ENCODE measurements at places on chromosomes 5 and 9. TPM values are rescaled to one million over a fixed set of nuclear protein-coding genes. Genes with fewer than 3 reads are reported as not detected.

The WWC1 gene
- total RNA-seq = 58.4 TPM

The SCGB3A2 gene
- total RNA-seq = not detected

The KIF4B gene
- total RNA-seq = not detected

The SPRY4 gene
- total RNA-seq = 17.4 TPM

The IRX2 gene
- total RNA-seq = 0.26 TPM

The PCDHGA7 gene
- 4.5 TPM for total RNA-seq

The MUSK gene
- 2.5 TPM for total RNA-seq

The PCA3 gene
- total RNA-seq = not detected

The EGFLAM gene
- total RNA-seq = 4.3 TPM

The OR1Q1 gene
- total RNA-seq = not detected

The OGN gene
- 154 TPM for total RNA-seq

The SLC34A1 gene
- 0.06 TPM for total RNA-seq

The LSM11 gene
- 7.5 TPM for total RNA-seq

The DNM1 gene
- 135 TPM for total RNA-seq

The CCL28 gene
- 32.3 TPM for total RNA-seq

The LCNL1 gene
- 0.92 TPM for total RNA-seq

The URM1 gene
- total RNA-seq = 53.1 TPM

The ANAPC2 gene
- total RNA-seq = 64.6 TPM
